Activated T-cell treated with anti-CD3 and anti-CD28 coated beads, Interleukin-2, amount 50 U/mL, for 72 hours (primary cell): ENCODE measurements at places on chromosomes 3 and 15. TPM values are rescaled to one million over a fixed set of nuclear protein-coding genes. Genes with fewer than 3 reads are reported as not detected.

DNA sequence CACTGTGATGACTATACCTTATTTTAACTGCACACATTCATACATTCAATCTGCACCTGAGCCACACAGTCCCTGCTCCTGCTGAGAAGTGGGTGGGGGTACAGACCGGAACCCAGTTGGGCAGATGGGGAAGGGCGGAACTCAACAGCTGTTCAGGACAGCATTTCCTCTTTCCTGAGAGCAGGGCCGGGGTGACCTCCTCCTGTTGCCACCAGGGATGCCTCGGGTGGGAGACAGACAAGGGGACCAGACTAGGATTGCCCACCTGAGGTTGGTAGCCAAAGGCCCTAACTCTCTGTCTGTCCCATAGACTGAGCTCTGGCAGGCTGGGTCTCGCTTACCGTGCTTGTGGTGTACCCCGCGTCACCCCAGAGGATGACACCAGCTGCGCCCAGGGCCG lies 3.9 kb downstream of the HYAL2 start:
- no peaks in the 10 kb centered on the region for H3K27me3 ChIP-seq
- DNase-seq = no peak

- no peaks in the 10 kb centered on the region for H3K27me3 ChIP-seq
- DNase-seq = no peak
- H3K27ac ChIP-seq = no peak overlapping the region
- no peak overlapping the region for H3K4me3 ChIP-seq
- no peaks in the 10 kb centered on the region for H3K36me3 ChIP-seq
These were observed 37.9 kb downstream of the CMTM8 start for GRCh38 chr3:32276279-32276841.

The GPR15 gene
- 24.0 TPM for total RNA-seq

The CACNA2D2 gene
- 5.4 TPM for total RNA-seq

GRCh38 chr3:25156626-25157025 lies 271.4 kb upstream of the RARB start:
- H3K36me3 ChIP-seq = no peaks in the 10 kb centered on the region
- no peak overlapping the region for H3K27ac ChIP-seq
- no peak for DNase-seq
- H3K4me1 ChIP-seq = no peaks in the 10 kb centered on the region

- peaks cover 18% of the 10 kb centered on the region for H3K36me3 ChIP-seq
- H3K27ac ChIP-seq = peak overlapping the region; percentile 87
- no peak for DNase-seq
These were observed 11.1 kb downstream of the SIAH2 start for GRCh38 chr3:150751781-150752263.

The KIF15 gene
- total RNA-seq = 40.1 TPM

The NR2E3 gene
- total RNA-seq = not detected
